Stimulated activated CD4-positive, alpha-beta T cell treated with anti-CD3 and anti-CD28 coated beads, Interleukin-4, amount 100 ng/mL, for 1 hour (primary cell): ENCODE measurements at places on chromosomes 6 and 20.

GRCh38 chr20:32830437-32830836 is 10.7 kb downstream of the MAPRE1 start:
- no peak for DNase-seq

DNA sequence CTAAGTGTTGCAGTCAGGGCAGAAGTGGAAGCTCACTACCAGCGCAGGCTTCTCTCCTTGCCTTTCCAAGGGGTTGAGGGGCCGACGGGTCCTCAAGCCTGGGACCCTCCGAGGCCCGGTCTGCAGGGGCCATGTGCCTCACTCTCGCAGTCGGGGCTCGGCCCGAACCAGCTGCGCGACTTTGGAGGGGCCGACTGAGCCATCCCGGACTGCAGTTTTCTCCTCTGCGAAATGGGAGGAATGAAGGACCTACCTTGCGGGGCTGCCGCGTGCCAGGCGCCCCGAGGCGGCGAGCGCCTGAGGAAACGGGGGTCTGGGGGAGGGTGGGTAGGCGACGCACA is 5.6 kb downstream of the LZTS3 start:
- DNase-seq: no peak

DNA sequence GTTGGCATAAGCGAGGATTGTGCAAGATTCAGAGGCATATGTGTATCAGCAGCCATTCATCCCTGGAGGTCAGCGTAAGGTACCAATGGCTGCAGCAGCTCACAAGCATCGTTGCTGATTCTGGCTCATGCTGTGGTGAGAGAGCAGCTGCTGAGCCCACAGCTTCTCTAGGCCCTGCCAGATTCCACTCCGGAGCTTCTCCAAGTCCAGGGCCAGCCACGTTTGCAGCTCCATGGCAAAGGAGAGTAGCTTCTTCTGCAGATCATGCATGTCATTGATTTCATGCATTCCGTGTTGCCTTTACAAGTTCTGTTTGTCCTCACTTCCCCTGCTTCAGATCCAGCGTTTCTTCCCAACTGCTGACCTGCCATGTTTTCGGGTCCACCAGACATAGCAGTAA is 474.8 kb upstream of the ID4 start:
- DNase-seq: no peak

GRCh38 chr6:38724343-38724742 is 9.2 kb downstream of the DNAH8 start:
- DNase-seq: no peak

GRCh38 chr20:19962958-19963357 is 54.2 kb upstream of the NAA20 start:
- no peak for DNase-seq

GRCh38 chr6:127522714-127523113 is 3.6 kb upstream of the MTCL3 start:
- no peak for DNase-seq

GRCh38 chr20:6914986-6915385 is 147.5 kb downstream of the BMP2 start:
- no peak for DNase-seq

GRCh38 chr6:74646461-74646860 is 559.4 kb downstream of the COL12A1 start:
- DNase-seq: no peak

- DNase-seq: no peak
Measured at GRCh38 chr20:14093652-14094051, 98.3 kb downstream of the MACROD2 start.

DNA sequence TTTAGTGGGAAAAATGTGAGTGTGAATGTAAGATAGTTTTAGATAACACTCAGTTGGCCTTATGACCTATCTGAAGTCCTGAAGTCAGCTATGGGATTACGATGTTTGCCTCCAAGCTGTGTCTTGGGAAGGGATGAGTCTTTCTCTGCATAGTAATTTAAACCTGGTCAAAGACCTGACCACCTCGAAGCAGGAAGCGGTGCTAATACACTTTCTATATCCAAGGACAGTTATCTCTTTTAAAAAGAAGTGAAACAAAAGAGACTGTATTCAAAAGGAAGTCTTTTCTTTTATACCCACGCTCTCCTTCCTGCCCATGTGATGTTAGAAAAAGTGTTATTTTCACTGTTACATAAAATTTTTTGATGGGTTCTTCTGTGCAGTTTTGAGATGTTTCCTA is 94.9 kb downstream of the JARID2 start:
- DNase-seq: no peak

- DNase-seq: no peak
Measured at GRCh38 chr6:161436106-161436876, 162.4 kb upstream of the AGPAT4 start.

- no peak for DNase-seq
Measured at GRCh38 chr6:111823831-111824607, 49.2 kb downstream of the FYN start.

- no peak for DNase-seq
Measured at GRCh38 chr6:151068761-151069312, 170.9 kb upstream of the AKAP12 start.

DNA sequence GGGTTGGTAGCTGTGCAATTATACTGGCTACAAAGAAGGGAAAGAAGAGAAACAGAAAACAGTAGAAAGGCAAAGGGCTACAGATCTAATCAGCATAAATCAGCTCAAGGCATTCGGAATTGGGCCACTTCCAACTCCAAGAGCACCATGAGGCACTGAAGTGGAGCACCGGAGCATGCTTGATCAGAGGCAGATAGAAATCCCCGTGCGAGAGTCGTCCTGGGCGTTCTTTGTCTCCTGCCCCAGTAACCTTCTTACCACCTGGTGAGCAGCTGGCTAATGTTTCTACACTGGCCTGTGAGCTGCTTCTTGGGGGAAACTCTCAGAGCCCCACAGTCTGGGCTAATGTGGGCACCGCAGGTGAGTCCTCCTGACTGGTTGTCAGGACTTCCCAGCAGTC is 16.7 kb downstream of the NEDD9 start:
- DNase-seq: no peak

- no peak for DNase-seq
Measured at GRCh38 chr6:141830530-141830929, 302.2 kb upstream of the GJE1 start.

DNA sequence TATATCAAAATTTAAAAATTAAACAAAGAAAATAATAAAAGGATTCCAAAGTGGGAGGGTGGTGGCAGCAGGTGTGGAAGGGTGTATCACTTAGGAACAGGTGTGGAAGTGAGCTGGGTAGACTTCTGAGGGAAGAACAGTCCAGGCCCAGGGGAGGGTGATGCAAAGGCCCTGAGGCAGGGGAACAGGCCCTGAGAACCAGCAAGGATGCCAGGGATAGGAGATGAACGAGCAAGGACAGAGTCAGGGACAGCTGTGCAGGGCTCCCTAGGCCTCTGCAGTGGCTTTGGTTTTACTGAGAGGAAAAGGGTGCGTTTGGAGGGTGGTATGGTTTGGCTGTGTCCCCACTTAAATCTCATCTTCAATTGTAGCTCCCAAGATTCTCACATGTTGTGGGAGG is 9.4 kb upstream of the RAET1E start:
- DNase-seq: no peak

DNA sequence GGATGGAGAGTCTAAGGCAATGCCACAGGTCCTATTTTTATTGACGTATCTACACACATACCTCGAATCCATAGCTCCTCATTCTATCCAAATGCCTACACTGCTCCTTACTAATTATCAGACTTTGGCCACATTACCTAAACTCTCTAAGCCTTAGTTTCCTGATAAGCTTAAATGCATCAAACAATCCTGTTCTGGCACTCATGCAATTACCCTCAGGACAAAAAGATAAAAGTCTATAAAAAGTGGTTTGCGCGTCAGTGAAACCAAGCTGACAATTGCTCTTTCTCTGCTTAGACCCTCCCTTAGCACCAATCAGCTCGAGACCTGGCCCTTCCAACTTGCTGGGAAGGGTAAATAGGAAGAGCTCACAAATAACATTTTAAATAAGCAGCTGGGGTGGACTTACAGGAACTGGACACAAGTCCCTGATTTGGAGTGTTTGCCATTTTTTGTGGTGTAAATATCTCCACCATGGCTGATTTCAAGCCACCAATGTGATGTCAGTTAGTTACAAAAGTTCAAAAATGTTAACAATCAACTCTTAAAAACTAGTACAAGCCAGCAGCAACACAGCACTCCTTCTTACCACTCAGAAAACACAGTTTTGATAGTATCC is 7.2 kb upstream of the PLEKHG1 start:
- DNase-seq: no peak

DNA sequence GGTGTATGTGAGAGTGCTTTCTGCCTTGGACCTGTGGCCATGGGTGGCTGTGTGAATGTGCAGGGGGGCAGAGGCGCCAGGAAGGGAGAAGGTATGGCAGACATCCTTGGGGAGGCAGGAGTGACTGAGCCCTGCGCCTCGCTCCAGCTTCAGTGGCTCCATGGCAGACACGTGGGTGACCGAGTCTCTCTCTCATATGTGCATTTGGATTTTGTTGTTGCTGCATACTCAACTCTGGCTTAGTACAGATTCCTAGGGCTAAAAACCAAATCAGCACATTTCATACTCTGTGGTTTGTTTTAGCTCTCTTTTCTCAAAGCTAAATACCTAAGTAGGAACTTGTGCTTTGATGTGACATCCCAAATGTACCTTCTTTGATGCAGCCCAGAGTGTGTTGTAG is 97.6 kb downstream of the DTD1 start:
- DNase-seq: no peak

- no peak for DNase-seq
Measured at GRCh38 chr6:15656145-15656544, 6.7 kb downstream of the DTNBP1 start.

GRCh38 chr6:47434372-47435253 is 43.0 kb upstream of the CD2AP start:
- no peak for DNase-seq

- DNase-seq: no peak
Measured at GRCh38 chr20:406200-407132, 1.6 kb upstream of the RBCK1 start.
